ENCODE measurements at places on chromosomes 4 and X.

DNA sequence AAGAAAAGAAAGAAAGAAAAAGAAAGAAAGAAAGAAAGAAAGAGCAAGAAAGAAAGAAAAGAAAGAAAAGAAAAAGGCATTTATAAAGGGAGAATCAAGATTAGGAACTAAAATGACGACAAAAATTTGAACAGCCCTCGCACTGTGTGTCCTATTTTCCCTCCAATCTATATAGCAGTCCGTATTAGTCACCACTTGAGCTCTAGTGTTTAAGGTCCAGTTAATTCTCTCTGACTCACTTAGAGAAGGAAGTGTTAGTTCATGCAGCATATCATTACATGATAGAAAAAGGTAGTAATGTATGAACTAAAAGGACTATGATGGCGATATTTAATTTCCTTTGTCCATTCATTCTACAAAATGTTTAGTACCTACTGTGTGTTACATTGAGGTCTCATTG is 122.7 kb downstream of the CBLL2 start:
- no peak for DNase-seq

DNA sequence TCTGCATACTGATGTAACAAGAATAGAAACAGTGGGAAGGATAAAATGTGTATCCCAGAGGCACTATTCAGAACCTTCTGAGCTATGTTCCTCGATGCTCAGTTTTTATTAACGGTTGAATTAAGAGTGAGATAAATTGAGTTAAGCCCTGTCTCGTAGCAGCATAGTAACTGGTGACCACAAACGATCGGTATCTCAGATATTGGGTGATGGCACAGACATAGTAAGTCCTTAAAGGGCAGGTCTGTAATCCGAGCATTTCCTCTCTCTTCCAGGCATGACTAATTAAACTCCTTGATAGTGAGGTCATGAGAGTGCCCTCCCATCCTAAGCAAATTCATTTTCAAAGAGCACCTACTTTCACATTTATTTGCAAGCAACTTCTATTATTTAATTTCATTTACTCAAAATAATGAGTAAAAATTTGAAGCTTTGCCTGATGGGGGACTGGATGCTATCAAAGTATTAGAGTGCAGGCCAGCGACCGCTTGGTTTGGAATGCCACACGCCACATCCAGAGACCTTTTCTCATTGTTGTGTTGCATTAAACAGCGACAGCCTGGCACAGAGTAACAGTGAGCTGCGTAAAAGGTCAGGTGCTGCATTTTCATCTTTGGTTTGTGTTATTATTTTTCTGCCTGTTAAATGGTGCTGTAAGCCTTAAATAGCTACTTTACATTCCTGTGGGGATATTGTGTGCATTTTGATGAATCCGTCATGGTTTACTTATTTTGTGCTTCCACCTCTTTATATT is 101.9 kb downstream of the PCDH7 start:
- DNase-seq = no peak

DNA sequence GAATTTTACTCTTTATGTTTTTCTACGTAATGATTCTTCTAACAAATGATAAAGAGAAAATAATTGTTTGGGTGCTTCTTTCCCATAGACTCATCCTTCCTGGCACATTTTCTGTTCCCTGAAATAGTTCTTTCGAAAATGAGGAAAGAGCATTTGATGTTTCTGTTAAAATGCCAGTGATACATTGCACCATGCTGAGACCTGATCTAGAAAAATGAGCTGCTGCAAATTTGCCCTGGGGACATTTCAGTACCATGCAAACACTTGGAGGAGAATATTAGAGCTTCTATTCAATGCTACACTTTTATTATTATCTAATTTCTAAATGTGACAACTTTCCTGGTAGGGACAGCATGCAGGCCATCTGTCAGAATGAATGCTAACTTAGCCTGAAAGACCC is 83.3 kb downstream of the C4orf33 start:
- no peak for DNase-seq

- no peak for DNase-seq
Measured at GRCh38 chr4:105386012-105386411, 87.8 kb downstream of the PPA2 start.

DNA sequence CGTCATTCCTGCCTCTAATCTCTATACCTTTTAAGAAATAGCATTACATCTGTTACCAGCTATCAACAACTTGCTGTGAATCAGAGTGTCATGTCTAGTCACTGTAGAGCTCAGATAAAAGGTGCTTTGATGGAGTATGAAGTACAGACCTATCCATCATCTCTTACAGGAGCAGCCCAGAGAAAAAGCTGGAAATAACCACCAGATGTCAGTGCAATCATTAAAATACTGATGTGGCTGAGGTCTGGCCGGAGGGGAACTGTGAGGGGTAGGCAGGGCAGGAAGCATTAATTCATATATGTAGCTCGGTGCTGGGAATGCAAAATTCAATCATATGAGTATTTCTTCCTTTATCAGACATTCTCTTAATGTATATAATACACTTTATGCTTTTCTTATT is 100.6 kb downstream of the AKAP4 start:
- DNase-seq = peak; percentile 1

DNA sequence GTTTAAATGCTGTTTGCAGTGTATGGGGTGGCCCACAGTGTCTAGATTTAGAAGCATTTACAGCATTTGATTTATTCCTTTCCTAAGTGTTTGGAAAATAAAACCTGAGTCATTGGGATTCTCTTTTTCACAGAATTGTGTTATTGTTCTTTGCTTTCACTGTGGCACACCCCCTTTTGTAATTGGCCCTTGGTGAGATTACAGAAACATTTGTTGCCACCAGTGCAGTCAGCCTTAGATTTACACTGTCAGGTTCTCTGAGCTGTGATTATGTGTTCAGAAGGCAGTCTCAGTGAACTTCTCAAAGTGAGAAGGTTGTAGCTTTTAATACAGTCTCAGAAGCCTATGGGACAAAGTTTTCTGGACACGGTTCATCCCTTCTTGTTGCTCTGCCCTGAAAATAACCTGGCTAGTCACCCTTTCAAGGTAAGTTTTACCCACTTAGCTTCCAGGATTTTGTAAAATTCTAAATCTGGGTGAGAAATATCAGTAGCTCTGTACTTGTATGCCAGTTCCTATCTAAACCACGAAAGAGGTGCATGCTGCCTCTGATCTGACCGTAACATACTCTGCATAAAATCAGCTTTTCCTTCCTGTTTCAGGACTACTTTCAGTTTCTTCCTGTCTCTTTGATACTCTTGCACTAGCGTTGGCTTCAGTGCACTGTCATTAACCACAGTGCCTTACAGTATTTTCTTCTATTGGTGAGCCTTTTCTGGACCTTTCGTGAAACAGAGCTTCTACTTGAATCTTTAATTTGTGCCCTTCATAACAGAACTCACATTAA is 12.6 kb downstream of the RUFY3 start:
- peak; percentile 78 for DNase-seq

GRCh38 chr4:104206784-104207183 is 287.9 kb downstream of the CXXC4 start:
- no peak for DNase-seq

DNA sequence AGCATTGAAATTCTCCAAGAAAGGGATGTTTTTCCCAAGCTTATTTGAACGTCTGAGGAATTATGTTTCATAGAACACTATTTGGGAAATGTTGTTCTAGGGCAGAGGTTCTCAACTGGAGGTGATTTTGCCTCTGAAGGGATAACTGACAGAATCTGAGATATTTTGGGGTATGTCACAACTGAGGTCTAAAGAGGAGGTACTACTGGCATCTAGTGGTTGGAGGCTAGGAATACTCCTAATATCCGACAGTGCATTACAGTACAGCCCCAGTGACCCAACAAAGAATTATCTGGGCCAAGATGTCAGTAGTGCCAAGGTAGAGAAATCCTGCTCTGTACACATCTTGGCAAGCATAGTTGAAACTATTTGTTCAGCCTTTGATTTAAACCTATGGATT is 6.4 kb downstream of the HSPA4L start:
- no peak for DNase-seq

GRCh38 chr4:25123236-25123635 is 37.0 kb downstream of the SEPSECS start:
- no peak for DNase-seq

- no peak for DNase-seq
Measured at GRCh38 chr4:30330894-30331652, 389.1 kb upstream of the PCDH7 start.

DNA sequence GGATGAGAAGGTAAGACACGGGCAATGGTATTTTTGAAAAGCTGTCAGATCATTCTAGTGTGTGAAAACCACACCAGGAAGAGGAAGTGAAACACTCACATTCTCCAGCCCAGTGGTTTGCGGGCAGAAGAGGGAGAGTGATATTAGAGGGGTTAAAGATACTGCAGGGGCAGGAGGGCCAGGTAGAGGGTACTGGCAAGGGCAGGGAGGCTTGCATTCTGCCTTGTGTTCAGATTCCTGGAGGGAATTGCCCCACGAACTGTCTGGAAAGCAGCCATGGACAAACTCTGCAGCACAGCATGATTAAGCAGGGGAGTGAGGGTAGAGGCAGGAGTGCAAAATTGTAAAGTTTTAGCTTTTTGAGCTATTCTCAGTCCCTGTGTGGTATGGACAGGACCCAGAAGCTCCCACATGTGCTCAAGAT is 30.9 kb downstream of the NIPAL1 start:
- peak; percentile 65 for DNase-seq

DNA sequence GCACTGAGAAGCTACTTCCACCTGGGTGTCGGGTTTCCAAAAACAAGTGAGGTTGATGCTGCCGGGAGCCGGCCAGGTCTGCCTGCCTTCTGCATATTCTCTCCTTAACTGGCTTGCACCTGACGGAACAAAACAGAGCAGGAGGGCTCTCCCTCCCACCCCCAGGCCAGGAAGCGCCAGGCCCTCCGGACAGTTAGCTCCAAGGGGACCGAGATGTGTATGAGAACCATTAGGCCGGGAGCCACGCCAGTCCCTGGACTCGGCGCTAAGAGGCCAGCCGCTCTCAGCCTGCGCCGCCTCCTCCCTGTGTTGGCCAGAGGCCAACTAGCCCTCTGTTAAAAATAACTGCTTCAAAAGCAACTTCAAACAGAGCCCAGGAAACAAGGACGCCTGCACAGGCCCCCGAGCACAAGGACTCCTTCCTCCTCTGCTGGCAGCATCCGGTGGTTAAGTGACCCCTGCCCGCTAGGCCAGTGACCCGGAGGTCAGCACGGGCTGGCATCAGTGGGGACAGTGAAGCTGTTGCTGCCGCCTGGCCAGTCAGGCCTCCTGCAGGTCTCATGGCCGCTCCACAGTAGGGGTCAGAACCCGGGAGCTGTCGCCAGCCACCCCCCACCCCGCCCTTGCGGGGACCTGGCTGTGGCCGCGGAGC is 107.9 kb downstream of the ABLIM2 start:
- DNase-seq = no peak

DNA sequence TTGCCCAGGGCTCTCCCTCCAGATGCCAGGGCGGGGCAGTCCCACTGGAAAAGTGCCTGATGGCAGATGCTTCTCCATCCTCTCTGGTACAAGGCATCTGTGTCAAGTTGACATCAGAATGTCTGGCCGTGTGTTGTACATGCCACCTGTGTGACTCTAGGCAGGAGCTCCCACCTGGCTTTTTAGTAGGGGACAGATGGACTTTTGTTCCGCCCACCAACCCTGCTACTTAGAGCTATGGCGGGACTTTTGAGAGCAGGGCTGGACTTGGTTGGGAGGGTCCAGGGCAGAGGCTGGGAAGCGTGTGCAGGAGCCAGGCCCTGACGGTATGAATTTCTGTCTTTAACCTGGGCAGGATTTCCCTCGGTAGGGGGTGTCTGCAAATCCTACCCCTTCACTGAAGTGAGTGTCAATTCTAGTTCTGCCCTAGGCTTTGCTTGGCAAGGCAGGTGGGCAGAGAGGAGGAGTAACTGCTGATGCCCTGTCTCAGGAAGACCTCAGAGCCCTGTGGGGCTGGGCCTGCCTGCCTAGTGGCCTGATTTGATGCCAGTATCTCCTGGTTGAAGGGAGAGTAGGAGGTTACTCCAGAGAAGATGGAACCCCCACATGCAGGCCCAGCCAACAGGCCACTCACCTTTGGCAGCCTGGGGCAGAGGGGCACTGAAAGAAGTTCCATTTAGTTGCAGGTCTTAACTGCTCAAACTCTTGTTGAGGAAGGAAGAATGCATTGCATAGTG is 99.1 kb downstream of the PJA1 start:
- no peak for DNase-seq

DNA sequence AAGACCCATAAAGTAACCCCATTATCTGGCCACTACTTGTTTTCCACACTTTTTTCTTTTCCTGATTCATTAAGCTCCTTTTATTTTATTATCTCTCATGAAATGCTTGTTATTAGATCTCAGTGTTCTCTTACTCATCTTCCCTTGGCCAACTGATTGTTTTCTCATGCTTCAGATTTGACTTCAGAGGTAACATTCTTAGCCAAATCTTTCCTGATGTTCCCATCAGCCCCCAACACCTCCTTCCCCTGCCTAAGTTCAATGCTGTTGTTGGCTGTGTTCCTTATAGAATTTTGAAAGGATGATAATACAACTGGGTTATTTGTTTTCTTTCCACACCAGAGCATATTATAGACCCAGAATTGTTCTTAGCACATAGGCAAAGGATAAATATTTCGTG is 75.6 kb downstream of the BMPR1B start:
- no peak for DNase-seq

DNA sequence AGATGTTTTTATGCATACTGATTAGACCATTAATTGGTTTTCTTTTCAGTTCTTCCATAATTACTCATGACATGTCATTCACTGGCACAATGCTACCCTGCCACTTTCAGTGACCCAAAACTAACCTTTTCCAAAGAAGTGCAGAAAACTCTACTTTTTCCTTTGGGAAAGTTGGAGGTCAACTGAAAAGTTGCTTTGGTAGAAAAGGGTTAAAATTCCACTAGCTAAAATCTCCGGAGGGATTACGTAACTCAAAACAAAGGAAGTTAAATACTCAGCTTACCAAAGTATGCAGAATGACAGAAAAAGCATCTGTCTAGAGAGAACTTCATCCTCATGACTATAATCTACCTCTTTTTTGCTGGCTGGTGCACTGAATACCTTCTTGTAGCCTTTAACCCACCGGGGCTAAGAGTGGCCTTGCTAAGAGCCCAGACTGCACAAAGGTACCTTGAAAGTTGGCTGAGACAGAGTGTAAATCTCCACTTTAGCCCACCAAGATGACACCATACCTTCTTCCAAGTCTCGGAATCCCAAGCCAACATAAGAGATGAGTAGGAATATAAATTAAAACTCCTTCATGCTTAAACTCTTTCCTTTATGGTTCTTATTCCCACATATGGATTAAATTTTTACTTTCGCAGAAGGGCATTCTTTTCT is 1099.5 kb upstream of the INTU start:
- no peak for DNase-seq

GRCh38 chr4:54661686-54662085 is 3.9 kb downstream of the KIT start:
- DNase-seq = no peak

- DNase-seq = no peak
Measured at GRCh38 chr4:14149176-14150053, 521.9 kb upstream of the BOD1L1 start.

DNA sequence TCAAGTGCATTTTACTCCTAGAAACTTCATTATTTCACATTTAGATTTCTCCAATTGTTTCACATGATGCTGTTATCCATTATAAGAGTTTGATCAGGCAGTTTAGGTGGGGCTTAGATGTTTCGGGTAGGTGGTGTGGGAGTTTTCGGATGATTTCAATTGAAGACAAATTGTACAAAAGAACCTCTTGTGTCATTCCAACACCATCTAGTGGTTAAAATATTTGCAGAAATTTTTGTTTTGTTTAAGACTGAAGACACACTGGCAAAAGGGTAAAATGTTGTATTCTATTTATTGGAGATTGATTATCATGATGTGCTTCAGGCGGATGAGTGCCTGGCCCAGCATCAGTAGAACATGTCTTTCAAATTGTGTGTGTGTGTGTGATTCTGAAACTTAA is 212.7 kb downstream of the SH3BGRL start:
- peak; percentile 0 for DNase-seq
